ENCODE measurements at places on chromosomes 4 and X.

DNA sequence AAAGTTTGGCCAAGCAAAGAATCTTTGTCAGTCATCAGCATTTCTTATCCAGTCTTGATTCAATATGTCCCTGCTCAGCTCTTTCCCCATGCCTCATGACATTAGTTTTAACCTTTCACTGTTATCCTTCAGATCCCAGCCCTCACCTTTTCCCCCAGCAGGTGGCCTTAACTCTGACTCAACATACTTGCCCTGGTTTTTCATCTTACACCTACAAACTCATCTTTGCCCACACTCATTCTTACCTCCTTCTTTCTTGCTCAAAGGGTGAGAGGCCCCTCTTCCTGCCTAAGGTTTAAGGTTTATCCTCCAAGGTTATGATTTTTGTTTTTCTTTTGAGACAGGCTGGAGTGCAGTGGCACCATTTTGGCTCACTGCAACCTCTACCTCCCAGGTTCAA, 10.6 kb upstream of the ANXA5 start:
- DNase-seq = no peak

GRCh38 chr4:186693159-186693815, 30.4 kb downstream of the FAT1 start:
- DNase-seq = no peak

GRCh38 chrX:102835504-102836146, 101.4 kb upstream of the RAB40AL start:
- no peak for DNase-seq

DNA sequence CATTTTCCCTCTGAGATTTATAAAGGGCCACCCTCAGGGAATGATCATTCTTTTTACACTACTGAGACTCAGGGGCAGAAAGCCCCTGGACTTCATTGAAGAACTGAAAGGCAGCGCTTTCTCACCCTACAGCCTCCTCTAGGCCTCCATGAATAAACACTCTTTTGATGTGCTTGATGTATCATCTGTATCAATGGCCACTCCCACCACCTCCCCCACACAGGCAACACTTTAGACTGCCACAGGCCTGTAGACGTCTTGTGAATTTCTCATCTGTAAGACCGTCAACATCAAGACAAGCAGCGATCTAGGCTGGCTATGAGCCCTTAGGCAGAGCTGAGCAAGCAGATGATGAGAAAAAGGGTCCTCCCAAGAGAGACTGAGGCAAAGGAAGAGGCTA, 123.2 kb downstream of the HUWE1 start:
- no peak for DNase-seq

- no peak for DNase-seq
These were observed 34.9 kb downstream of the ACSL1 start for GRCh38 chr4:184790826-184791225.

GRCh38 chr4:138235419-138235952, 6.7 kb downstream of the SLC7A11 start:
- DNase-seq = no peak

- no peak for DNase-seq
These were observed 10.9 kb upstream of the BBS7 start for GRCh38 chr4:121881158-121881557.

DNA sequence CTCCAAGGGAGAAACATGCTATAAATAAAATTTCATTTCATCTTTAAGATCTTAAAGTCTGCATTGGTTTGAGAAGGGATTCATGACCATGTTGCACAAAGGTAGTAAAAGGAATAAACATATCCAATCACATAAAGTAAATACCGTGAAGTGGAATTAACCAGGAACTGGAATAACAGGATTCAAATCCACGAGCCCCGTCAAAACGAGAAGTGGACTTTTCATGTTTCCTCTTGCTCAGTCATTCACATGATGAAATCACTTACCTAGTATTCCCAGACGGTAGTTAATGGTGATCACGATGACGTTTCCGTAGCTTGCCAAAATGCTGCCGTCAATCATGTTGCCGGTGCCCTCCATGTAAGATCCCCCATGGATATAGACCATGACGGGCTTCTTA, 199.7 kb downstream of the NLGN4X start:
- DNase-seq = no peak

DNA sequence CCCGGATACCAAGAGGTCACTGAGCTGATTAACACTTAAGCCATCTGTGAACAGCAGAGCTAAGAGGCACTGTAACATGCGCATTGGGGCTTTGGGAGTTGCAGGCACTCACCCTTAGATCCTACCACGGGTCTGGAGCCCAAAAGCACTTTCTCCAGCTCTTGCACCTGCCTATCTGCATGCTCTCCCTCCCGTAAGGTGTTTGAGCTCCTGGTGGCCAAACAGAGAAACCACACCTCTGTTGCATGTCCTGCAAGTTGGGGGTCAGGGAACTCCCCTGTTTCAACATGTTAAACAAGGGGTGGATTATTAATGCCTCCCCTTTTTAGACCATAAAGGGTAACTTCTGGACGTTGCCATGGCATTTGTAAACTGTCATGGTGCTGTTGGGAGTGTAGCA, 49.8 kb downstream of the GYPA start:
- DNase-seq = no peak

DNA sequence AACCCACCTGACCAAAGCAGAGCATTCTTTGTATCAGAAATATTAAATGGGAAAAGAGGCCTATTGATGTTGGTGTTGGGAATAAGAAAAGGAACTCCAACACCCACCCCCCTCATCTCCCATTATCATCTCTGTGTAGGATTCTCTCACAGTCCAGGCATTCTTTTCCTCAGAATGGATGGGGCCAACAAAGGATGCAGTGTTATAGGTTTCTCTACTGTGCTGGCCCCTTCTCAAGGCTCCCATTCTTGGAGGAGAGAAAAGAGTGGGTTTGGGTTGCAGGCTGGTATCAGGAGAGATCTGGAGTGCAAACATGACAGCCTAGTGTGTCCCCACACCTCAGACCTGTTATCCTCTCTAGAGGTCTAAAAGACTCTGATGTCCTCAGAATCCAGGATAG, 59.6 kb downstream of the UGT8 start:
- DNase-seq = no peak

DNA sequence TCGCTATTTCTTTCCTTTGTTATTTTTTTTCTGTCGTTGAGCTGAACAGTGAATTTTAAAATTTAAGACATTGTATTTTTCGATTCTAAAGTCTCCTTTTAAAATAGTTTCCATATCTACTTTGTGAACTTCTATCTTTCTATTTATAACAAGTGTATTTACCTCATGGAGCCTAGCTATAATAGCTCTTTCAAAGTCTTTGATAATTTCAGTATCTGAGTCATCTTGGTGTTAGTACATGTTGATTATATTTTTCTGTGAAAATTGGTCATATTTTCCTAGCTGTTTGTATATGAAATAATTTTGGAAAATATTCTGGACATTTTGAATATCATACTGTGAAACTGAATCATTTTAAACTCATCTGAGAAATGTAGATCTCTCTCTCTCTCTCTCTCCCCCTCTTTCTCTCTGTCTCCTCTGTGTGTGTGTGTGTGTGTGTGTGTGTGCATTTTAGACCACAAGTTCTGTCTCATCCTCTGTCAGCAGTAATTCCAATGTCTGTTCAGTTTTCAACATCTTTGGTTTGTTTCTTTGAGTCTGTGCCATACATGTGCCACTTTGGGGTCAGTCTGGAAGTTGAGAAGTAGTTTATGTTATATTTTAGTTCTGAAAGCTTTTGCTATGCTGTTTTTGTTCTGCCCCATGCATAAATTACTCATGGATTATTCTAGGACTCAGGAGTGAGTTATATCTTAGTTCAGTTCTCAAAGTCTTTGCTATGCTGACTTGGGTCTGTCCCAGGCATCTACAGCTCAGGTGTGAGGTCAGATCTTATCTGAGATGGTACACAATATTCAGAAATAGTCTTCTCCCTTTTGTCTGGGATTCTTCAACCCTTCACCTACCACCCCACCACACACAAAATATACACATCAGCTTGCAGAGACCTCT, 366.4 kb upstream of the CASK start:
- DNase-seq = no peak

GRCh38 chr4:7299010-7299907, 106.9 kb downstream of the SORCS2 start:
- no peak for DNase-seq

GRCh38 chr4:26459756-26460530, 30.3 kb downstream of the CCKAR start:
- DNase-seq = no peak

DNA sequence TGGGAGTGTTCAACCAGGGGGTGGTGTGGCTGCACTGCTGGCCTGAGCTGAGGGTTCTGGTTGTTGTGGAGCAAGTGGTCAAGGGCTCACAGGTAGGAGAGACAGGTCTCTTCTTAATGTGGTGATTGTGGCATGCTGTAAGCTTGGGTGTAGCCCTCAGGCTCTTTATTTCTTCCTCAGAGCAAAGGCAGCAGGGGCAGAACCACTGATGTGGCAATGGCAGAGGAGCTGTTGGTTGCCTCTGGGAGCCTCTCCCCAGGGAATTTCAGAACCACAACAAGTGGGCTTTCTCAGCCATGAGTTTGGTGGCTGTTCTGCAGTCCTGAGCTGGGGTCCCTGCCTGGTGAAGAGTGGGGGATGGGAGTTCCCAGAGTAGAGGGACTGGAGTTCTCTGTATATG, 1017.2 kb downstream of the SH3BGRL start:
- DNase-seq = no peak

- no peak for DNase-seq
These were observed 28.3 kb downstream of the SEPTIN11 start for GRCh38 chr4:76977736-76978350.

GRCh38 chr4:69957209-69957608, 8.3 kb downstream of the CSN2 start:
- no peak for DNase-seq

DNA sequence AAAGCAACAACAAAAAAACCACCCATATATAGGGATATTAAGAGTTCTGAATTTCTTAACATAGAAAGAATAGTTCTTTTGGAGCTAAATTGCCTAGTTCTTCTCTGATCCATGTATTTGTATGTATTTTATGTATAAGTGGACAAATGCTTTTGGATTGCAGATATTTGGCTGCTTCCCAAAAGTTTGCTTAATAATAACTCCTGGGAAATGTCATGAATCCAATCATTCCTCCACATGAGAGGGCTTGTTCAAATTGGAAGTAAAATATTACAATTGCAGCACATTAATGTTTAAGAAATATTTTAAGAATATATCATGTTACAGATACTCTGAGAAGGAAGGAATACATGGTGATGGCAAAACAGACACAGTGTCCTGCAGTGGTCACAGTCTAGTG, 71.5 kb upstream of the PAGE3 start:
- DNase-seq = no peak

- DNase-seq = no peak
These were observed 176.5 kb downstream of the QDPR start for GRCh38 chr4:17335371-17335770.

DNA sequence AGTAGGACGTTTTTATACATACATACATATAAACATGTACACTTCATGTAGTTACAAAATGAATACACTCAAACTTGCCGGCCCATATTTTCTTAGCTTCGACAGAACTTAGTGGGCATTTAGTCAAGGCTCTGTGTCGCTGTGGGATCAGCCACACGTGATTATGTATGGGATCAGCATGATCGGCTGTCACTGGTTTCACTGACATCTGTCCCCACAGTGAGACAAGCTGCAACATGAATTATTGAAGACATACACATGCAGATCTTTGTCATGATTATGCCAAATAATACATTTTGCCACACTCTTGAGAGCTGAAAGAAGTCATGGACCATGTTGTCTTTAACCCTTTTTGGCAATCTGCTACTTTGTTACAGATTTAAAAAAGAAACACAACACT, 38.2 kb upstream of the NAA11 start:
- DNase-seq = no peak

DNA sequence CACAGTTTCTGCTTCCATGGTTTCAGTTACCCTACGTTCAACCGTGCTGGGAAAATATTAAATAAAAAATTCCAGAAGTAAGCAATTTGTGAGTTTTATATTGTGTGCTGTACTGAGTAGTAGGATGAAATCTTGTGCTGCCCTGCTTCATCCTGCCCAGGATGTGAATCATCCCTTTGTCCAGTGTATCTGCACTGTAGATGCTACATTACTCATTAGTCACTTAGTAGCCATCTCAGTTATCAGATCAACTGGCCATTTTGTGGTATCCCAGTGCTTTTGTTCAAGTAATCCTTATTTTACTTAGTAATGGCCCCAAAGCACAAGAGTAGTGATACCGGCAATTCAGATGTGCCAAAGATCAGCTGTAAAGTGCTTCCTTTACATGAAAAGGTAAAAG, 97.9 kb downstream of the COX18 start:
- DNase-seq = no peak

DNA sequence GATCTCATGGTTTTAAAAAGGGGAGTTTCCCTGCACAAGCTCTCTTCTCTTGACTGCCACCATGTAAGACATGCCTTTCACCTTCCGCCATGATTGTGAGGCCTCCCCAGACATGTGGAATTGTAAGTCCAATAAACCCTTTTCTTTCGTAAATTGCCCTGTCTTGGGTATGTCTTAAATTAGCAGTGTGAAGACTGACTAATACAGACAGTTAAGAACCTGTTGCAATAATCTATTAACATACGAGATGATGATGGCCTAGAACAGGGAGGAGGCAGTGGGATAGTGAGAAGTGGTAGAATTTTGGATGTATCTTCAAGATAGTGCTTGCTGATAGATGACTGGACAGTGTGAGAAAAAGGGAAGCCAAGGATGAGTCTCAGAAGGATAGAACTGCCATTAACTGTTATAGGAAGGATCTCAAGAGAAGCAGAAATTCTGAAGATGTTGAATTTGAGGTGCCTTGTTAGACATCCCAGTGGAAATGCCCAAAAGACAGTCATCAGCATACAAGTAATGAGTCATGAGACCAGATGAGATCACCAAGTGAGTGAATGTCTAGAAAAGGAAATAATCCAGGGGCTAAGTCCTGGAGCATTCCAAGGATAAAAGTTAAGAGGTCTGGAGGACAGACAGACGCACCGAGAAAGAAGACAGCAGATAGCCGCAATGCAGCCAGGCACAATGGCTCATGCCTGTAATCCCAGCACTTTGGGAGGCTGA, 38.8 kb upstream of the UGDH start:
- no peak for DNase-seq

DNA sequence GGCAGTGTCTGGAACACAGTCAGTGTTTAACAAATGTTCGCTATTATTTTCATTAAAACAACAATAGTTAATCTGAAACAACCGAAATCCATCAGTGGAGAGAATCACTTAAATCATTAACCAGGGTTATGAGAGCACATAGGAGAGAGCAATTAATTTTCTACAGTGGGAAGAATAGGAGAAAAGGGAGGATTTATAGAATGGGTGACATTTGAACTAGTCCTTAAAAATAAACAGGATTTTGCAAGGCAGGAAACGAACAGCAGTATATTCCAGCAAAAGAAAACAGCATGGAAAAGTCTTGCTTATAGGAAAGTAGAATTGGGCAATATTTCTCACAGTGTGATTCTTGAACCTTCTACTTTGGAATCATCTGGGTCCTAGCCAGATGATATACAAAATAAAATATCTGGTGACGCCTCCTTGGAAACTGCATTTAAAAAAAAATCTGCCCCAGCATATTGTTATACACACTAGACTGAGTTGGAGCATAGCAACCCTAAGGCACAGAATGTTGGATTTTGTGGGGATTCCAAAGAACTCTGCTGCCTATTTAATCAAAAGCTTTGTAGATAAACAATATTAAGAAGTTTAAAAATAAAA, 56.1 kb downstream of the INTS12 start:
- no peak for DNase-seq

Measured in cortex of kidney (tissue), 1 donor.